Upper lobe of left lung (tissue), 6 donors: ENCODE measurements at places on chromosomes 4 and X. TPM values are rescaled to one million over a fixed set of nuclear protein-coding genes. Genes with fewer than 3 reads are reported as not detected.

BTK gene
- total RNA-seq, result 16.2 TPM

CA5B gene
- 14.0 TPM for total RNA-seq

DNA sequence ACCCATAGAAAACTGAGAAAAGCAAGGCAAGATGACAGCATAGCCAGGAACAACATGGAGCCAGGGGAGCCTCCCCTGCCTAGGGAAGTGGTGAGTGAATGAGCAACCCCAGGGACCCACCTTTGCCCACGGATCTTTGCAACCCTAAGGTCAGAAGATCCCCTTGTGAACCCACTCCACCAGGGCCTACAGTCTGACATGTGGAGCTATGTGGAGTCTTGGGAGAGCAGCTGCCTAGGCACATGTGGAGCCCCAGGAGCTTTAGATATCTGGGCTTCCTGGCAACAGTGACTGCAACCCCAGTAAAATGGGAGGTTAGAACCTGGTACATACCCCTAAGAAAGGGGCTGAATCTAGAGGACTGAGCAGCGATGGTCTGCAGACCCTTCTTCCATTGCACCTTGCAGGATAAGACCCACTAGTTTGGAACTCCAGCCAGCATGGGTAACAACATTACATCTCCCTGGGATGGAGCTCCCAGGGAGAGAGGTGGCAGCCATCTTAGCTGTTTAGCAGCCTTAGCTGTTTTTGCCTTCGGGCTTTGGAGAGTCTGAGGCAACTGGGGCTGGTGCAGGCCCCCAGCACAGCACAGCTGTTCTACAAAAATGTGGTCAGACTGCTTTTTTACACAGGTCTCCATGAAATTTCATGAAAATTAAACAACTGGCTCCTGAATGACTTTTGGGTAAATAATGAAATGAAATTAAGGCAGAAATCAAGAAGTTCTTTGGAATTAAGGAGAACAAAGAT is 104.7 kb upstream of the TRIM2 start:
- no peak overlapping the region for H3K4me3 ChIP-seq
- H3K4me1 ChIP-seq, result no peaks in the 10 kb centered on the region
- no peaks in the 10 kb centered on the region for H3K27me3 ChIP-seq
- H3K27ac ChIP-seq, result no peak overlapping the region

GRCh38 chr4:83552924-83553323 is 17.0 kb downstream of the GPAT3 start:
- no peaks in the 10 kb centered on the region for H3K4me1 ChIP-seq
- H3K27ac ChIP-seq, result no peak overlapping the region
- no peak overlapping the region for H3K4me3 ChIP-seq
- no peaks in the 10 kb centered on the region for H3K27me3 ChIP-seq
- no peaks in the 10 kb centered on the region for H3K36me3 ChIP-seq

- no peak overlapping the region for H3K4me3 ChIP-seq
- no peaks in the 10 kb centered on the region for H3K27me3 ChIP-seq
- no peaks in the 10 kb centered on the region for H3K36me3 ChIP-seq
Measured at GRCh38 chr4:87865288-87865687, 32.5 kb downstream of the MEPE start.
